ENCODE measurements at places on chromosomes 16 and 17.
A peak's percentile ranks its signal among the peaks of the same experiment; 100 is the strongest.

- DNase-seq, result no peak
These were observed 882.8 kb upstream of the SOX9 start for GRCh38 chr17:71237903-71238538.

- DNase-seq, result no peak
These were observed 191.0 kb downstream of the PRKCA start for GRCh38 chr17:66493283-66494019.

- no peak for DNase-seq
These were observed 79.0 kb downstream of the GAS7 start for GRCh38 chr17:10119203-10120108.

DNA sequence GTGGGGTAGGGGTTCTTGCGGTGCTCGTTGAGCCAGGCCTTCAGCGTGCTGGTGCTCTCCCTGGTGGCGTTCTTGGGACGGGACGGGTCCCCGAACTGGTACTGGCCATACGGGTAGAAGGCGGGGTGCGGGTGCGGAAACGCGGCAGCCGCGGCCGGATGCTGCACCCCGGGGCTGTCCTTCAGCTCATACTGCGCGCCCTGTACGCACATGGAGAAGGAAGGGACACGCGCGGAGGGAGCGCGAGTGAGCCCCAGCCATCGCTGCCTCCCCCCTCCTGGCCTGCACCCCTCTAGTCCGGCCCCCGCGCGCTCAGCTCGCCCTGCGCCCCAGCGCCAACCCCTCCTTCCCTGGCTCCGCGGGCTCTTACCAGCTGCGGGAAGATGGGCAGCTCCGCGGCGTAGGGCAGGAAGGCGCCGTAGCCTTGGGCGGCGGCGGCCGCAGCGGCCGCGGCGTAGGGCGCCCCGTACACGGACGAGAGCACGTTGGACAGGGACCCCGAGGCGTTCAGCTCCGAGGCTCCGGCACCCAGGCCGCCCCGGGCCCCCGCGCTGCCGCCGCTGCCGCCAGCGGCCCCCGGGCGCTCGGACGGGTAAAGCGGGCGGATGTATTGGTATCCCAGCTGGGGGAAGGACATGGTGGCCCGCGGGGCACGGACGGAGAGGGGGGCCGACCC, 1.0 kb downstream of the IRX3 start:
- DNase-seq, result no peak

GRCh38 chr16:20866145-20866772, 33.9 kb downstream of the DCUN1D3 start:
- peak; percentile 100 for DNase-seq

GRCh38 chr16:1950047-1950446, 4.4 kb downstream of the RPL3L start:
- no peak for DNase-seq

DNA sequence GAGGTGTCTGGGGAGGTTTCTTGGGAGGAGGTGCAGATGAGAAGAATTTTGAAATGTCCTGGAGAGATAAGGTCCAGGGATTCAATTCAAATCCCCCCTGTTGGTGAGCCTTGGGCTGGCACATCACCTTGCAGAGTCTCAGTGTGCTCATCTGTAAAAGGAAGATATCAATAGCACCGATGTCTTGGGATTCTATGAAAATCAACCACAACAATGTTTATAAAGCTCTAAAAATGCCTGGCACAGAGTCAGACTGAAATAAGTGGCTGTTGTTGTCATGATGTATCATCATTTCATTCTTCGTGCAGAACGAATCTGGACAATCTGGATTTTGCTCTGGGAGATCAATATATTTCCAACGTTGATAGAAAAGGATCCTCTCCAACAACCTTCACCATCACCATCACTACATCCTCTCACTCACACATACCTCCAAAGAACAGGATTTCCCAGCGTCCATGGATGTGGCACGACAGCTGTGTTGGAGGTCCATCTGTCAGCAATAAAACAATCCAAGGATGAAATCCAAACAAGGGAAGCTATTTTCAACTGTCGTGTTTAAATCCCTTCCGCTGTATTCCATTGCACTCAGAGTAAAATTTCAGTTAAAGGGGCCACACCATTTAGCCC, 393.7 kb upstream of the DYNLRB2 start:
- DNase-seq, result no peak

DNA sequence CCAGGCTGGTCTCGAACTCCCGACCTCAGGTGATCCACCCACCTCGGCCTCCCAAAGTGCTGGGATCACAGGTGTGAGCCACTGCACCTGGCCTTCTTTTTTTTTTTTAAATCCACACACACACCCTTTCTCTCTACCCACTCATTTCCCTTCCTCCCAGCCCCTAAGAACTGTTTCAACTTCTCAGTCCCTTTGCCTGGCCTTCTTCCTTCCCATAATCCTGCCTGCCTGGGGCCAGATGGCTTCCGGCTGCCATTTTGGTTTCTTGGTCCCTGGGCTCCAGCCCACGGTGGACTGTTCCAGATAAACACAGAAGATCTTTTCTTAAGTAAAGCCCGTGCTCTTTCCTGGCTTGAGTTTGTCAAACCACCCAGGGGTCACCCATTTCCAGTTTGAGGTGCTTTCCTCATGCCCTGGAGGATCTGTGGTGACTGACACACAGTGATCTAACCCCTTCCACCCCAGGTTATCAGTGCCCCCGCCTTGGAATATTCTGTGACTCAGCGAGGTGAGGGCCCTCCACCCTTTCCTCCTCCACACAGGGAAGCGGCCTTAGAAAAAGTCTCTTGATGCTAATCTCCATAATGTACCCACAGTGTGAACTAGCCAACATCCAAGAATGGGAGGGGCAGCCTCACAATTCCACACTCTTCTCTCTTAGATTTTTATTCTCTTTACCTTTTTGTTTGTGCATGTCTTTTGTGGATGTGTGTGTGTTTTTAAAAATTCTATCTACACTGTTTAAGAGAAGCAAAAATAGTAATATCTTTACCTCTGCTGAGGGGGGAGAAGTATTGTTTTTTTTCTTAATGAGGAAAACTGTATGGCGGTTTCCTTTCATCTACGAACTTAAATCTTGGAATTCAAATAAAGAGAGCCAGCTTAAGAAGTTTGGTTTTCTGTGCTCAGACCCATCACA, 60.0 kb downstream of the CRISPLD2 start:
- no peak for DNase-seq

Measured in NCI-H82 (cell line).